Activated T-helper 1 cell treated with Interleukin-2 at 50 U/mL for 16 hours (primary cell): ENCODE measurements at places on chromosomes 2 and 18.

DNA sequence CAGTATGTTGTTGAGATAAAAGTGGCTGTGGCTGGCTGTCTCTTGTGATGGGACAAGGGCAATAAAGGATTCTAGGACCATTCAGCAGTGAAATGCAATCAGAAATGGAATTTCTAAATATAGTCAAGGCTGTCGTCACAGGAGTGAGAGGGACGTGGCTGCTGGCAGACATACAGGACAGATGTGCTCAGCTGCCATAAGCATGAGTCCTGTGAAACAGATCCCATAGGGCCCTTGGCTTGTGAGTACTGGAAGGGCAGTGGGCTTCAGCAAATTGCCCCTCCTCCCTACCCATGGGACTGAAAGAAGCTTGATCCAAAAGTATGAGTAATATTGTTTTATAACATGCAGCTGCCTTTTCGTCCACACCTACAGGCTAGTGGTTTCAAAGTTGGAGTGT is 4.2 kb upstream of the CNNM3 start:
- no peak for DNase-seq

DNA sequence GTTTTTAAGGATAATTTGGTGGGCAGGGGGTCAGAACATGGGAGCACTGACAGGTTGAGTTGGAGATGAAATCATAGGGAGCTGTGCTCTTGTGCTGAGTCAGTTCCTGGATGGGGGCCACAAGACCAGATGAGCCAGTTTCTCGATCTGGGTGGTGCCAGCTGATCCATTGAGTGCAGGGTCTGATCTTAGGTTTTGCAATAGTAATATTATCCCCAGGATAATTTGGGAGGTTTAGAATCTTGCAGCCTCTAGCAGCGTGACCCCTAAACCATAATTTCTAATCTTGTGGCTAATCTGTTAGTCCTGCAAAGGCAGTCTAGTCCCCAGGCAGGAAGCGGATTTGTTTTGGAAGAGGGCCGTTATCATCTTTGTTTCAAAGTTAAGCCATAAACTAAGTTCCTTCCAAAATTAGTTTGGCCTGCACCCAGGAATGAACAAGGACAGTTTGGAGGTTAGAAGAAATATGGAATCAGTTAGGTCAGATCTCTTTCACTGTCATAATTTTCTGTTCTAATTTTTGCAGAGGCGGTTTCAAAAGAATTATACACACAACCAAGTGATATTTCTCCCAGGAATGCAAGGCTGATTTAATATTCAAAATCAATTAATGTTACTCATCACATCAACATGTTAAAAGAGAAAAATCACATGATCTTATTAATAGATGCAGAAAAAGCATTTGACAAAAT is 23.0 kb downstream of the DBI start:
- DNase-seq, result no peak

DNA sequence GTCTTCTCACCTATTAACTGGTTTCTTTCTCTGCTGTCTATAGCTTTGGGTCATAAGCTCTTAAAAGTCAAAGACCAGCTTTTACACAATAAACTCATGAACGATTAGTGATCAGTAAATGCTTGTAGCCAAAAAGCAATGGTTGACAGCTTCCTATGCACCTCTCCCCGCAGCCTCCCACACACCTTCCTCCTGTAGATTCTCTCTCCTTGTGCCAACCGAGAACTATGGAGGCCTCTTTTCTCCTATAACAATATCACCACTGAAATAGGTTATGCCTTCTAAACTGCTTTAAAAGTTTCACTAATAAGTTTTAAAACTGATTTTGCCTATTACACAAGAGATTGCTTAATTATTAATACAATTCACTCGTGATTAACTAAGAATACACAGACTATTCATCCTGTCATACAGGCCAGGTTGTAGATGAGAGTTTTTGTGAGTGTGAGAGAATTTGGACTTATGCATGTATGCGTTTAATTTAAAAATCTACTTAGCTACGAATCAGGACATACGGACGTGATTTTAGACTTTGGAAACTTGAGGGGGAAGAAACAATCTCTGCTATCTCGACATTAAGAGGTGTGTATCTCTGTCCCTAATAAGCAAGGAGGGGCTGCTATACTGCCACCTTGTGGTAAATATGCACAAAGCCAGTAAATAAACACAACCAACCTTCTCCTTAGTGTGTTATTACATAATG is 229.1 kb upstream of the RBBP8 start:
- DNase-seq, result no peak

GRCh38 chr2:33230842-33231241 is 245.6 kb upstream of the RASGRP3 start:
- no peak for DNase-seq

GRCh38 chr2:157271590-157272203 is 14.2 kb downstream of the GALNT5 start:
- DNase-seq, result no peak

- no peak for DNase-seq
These were observed 82.1 kb upstream of the PXDN start for GRCh38 chr2:1826226-1826905.

GRCh38 chr18:58860747-58861231 is 3.9 kb upstream of the ZNF532 start:
- DNase-seq, result no peak
